ENCODE measurements at places on chromosomes 1 and 21. TPM values are rescaled to one million over a fixed set of nuclear protein-coding genes. Genes with fewer than 3 reads are reported as not detected.

Gene CDA
- 2.0 TPM for total RNA-seq

Gene CD84
- total RNA-seq, result under 0.01 TPM

Gene TRIM67
- under 0.01 TPM for total RNA-seq

Gene ALG14
- 2.9 TPM for total RNA-seq

Gene IGFN1
- not detected for total RNA-seq

Gene OR2L2
- total RNA-seq, result under 0.01 TPM

Gene CACNA1E
- not detected for total RNA-seq

Gene RGS16
- 0.20 TPM for total RNA-seq

Gene IFI44
- total RNA-seq, result 26.5 TPM

Gene SEMA4A
- 0.37 TPM for total RNA-seq

Gene TFF2
- not detected for total RNA-seq

Gene SPRR3
- not detected for total RNA-seq

Gene DCST1
- not detected for total RNA-seq

Gene YRDC
- 12.1 TPM for total RNA-seq

Gene PTPN7
- total RNA-seq, result not detected

Gene KIF26B
- total RNA-seq, result under 0.01 TPM

Gene COG2
- total RNA-seq, result 23.3 TPM

Gene MFSD2A
- total RNA-seq, result 16.6 TPM

Gene CLCA4
- not detected for total RNA-seq

Gene MLLT11
- total RNA-seq, result 0.78 TPM

Gene FABP3
- 204 TPM for total RNA-seq

Gene FMO2
- total RNA-seq, result 0.39 TPM

Gene IFFO2
- 5.1 TPM for total RNA-seq

Gene KIF14
- total RNA-seq, result 18.6 TPM
